ENCODE measurements at places on chromosomes 16 and 17. TPM values are rescaled to one million over a fixed set of nuclear protein-coding genes. Genes with fewer than 3 reads are reported as not detected.

DNA sequence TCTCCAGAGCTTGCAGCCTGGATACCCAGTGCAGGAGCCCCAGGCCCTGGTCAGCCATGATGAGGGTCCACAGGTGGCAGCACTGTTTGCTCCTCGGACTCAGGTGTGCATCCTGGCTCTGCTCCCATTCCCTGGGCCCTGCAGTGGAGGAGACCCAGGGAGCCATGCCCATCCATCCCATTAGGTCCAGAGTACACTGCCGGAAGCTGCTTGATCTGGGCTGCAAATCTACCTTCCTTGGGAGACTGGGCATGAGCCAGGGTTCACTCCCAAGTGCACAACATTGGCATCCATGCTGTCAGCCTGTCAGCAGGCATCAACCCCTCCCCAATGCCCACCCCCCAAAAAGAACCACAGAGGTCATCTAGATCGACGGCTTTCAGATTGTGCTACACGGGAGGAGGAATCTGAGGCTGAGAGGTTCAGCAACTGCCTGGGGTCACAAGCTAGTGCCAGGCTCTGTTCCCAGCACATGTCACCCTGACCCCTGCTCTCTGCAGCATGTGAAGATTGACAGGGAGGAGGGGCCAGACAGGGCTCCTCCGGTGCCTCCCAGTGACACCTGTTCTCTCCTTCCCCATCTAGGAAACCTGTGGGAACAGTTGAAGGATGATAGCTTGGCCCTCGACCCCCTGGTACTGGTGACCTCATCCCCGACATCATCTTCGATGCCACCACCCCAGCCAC lies 15.7 kb downstream of the UNC119 start:
- H3K4me1 ChIP-seq, result no peaks in the 10 kb centered on the region
- H3K36me3 ChIP-seq, result no peaks in the 10 kb centered on the region
- no peak overlapping the region for H3K27ac ChIP-seq
- no peak overlapping the region for H3K4me3 ChIP-seq
- no peak for DNase-seq

RPS15A gene
- 5,300 TPM for polyA plus RNA-seq

USP43 gene
- not detected for polyA plus RNA-seq

DNA sequence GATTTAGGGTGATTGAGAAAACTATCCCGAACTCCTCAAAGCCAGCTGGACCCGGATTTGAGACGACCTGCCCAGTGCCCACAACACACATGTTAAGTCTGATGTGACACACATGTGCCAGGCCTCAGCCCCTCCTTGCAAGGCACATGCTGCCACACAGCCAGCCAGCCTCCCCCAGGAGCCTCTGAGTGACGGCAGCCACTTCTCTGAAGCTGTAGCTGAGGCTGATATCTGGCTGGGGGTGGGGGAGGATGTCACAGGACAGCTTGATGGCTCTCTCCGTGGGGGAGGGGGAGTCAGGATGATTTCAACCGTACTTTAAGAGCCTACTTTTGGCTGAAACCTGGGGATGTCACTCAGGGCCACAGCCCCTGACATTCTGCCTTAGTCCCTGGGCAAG lies 40.9 kb downstream of the SRCIN1 start:
- no peak for DNase-seq
- H3K4me3 ChIP-seq, result no peak overlapping the region
- peaks cover 28% of the 10 kb centered on the region for H3K4me1 ChIP-seq
- H3K36me3 ChIP-seq, result no peaks in the 10 kb centered on the region
- peaks cover 23% of the 10 kb centered on the region for H3K27me3 ChIP-seq

KIAA0753 gene
- polyA plus RNA-seq, result 3.5 TPM

DNA sequence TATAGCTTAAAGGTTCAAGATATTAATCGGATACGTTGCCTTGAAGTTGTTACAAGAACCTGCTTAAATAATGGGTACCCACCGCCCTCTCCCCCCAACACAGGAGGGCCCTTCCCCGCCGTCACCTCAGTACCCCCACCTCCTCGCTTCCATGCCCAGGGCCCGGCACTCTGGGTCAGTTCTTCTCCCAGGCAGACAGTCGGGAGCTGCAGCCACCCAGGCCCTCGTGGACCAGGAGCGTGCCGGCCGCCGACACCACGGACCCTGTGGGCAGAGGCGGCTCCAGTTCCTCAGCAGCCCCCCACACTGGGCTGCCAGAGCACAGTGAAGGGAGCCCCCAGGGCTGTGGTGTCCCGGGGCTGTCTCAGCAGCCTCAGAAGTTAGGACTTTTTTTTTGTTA lies 80.9 kb upstream of the ZNF750 start:
- no peak overlapping the region for H3K4me3 ChIP-seq
- H3K36me3 ChIP-seq, result no peaks in the 10 kb centered on the region
- H3K27me3 ChIP-seq, result no peaks in the 10 kb centered on the region
- H3K27ac ChIP-seq, result no peak overlapping the region
- no peaks in the 10 kb centered on the region for H3K4me1 ChIP-seq

GRCh38 chr16:46812781-46813540 lies 18.0 kb downstream of the C16orf87 start:
- no peak overlapping the region for H3K27ac ChIP-seq
- H3K4me1 ChIP-seq, result peaks cover 5% of the 10 kb centered on the region
- no peak for DNase-seq
- no peak overlapping the region for H3K4me3 ChIP-seq
- no peaks in the 10 kb centered on the region for H3K36me3 ChIP-seq
- H3K27me3 ChIP-seq, result no peaks in the 10 kb centered on the region

- H3K4me3 ChIP-seq, result no peak overlapping the region
- H3K27me3 ChIP-seq, result no peaks in the 10 kb centered on the region
- no peak for DNase-seq
- H3K36me3 ChIP-seq, result no peaks in the 10 kb centered on the region
- H3K4me1 ChIP-seq, result no peaks in the 10 kb centered on the region
These were observed 287.4 kb downstream of the SLC39A11 start for GRCh38 chr17:72804949-72805707.

COX6A2 gene
- not detected for polyA plus RNA-seq

GRCh38 chr16:31714903-31715504 lies 158.6 kb upstream of the ZNF267 start:
- no peak for DNase-seq
- H3K36me3 ChIP-seq, result peaks cover 6% of the 10 kb centered on the region
- H3K27me3 ChIP-seq, result no peaks in the 10 kb centered on the region
- H3K4me3 ChIP-seq, result peak overlapping the region; percentile 98
- peaks cover 32% of the 10 kb centered on the region for H3K4me1 ChIP-seq

KRT25 gene
- polyA plus RNA-seq, result not detected

DNA sequence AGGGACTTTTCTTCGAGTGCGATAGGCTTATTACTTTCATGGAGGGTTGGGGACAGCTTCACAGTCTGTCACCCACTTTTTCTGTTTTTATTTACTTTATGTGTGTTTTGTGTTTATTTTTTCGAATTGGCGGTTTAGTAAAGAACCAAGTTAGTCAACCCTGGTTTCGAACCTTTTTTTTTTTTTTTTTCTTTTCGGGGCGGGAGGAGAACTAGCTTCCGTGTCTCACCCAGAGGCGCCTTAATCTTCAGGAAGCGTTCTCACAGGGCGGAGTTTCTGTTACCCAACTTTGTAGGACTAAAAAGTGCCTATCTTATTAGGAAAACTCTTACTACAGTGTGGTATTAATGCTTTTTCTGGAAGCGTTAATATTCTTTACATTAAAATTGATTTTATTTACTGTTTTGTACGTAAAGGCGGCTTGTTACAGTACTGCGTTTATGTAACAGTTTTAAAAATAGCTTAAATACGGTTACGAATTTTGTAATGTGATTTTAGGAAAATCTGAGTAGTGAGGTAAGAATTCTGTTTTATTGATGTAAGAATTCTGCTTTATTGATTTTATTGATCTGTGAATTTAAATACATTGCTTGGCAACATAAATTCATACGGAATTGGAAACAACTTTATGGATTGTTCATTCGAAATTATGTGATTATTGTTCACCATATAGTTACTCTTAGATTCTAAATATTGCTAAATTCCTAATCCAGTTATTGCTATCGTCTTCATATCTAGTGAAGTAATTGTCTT lies 885 bp downstream of the ZNF207 start:
- peak; percentile 45 for DNase-seq
- H3K27ac ChIP-seq, result peak overlapping the region; percentile 98
- peak overlapping the region; percentile 98 for H3K4me3 ChIP-seq
- H3K4me1 ChIP-seq, result peaks cover 21% of the 10 kb centered on the region
- H3K27me3 ChIP-seq, result no peaks in the 10 kb centered on the region

CD300E gene
- polyA plus RNA-seq, result not detected

PYY gene
- polyA plus RNA-seq, result not detected

- no peak overlapping the region for H3K4me3 ChIP-seq
- no peak for DNase-seq
- no peaks in the 10 kb centered on the region for H3K36me3 ChIP-seq
- H3K27ac ChIP-seq, result no peak overlapping the region
- H3K27me3 ChIP-seq, result peaks cover 15% of the 10 kb centered on the region
These were observed 29.3 kb downstream of the ACTG1 start for GRCh38 chr17:81483085-81483861.

GRCh38 chr16:3099395-3099731 lies 269 bp upstream of the ZSCAN10 start:
- no peaks in the 10 kb centered on the region for H3K36me3 ChIP-seq
- no peak overlapping the region for H3K4me3 ChIP-seq
- no peaks in the 10 kb centered on the region for H3K27me3 ChIP-seq
- peak overlapping the region; percentile 35 for H3K27ac ChIP-seq
- peaks cover 31% of the 10 kb centered on the region for H3K4me1 ChIP-seq

- H3K36me3 ChIP-seq, result no peaks in the 10 kb centered on the region
- no peaks in the 10 kb centered on the region for H3K27me3 ChIP-seq
- no peak for DNase-seq
- no peak overlapping the region for H3K27ac ChIP-seq
These were observed 110.2 kb upstream of the CPHXL start for GRCh38 chr16:75836347-75837010.

DNA sequence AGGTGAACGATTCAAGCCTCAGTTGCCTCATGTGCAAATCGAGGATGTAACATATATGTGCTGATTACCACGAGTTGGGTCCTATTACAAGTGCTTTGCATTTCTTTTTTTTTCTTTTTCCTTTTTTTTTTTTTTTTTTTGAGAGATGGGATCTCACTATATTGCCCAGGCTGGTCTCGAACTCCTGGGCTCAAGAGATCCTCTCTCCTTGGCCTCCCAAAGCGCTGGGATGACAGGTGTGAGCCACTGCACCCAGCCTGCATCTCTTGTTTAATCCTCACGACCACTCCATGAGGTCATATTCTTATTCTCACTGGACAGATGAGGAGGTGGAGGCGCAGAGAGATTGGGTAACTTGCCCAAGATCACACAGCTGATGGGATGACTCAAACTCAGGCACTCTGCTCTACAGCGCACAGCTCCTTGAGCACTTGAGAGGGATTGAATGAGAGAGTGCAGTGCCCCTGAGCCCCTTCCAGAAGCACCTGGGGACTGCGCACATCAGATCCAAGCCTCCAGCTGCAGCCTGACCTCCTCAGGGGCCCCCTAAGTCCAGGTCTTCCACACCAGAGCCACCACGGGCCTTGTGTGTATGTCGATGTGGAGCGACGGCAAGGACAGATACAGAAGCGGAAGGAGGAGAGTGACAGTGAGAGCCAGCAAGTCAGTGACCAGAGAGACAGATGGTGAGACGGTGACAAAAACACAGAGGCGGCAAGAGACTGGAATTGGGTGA lies 4.9 kb downstream of the STX1B start:
- H3K36me3 ChIP-seq, result no peaks in the 10 kb centered on the region
- no peak for DNase-seq
- no peaks in the 10 kb centered on the region for H3K27me3 ChIP-seq
- no peaks in the 10 kb centered on the region for H3K4me1 ChIP-seq
- no peak overlapping the region for H3K4me3 ChIP-seq

GRCh38 chr17:1484676-1485422 lies 7.6 kb downstream of the MYO1C start:
- no peak for DNase-seq
- H3K27ac ChIP-seq, result peak overlapping the region; percentile 76
- H3K27me3 ChIP-seq, result no peaks in the 10 kb centered on the region
- H3K36me3 ChIP-seq, result no peaks in the 10 kb centered on the region
- peaks cover 23% of the 10 kb centered on the region for H3K4me1 ChIP-seq
